ENCODE measurements at places on chromosomes 11 and 22.

- DNase-seq, result no peak
Observed at GRCh38 chr11:17642980-17643379, 76.4 kb upstream of the MYOD1 start.

GRCh38 chr11:121336279-121336937 lies 43.8 kb downstream of the SC5D start:
- DNase-seq, result no peak

- DNase-seq, result no peak
Observed at GRCh38 chr22:27192135-27192829, 534.9 kb downstream of the MIAT start.

DNA sequence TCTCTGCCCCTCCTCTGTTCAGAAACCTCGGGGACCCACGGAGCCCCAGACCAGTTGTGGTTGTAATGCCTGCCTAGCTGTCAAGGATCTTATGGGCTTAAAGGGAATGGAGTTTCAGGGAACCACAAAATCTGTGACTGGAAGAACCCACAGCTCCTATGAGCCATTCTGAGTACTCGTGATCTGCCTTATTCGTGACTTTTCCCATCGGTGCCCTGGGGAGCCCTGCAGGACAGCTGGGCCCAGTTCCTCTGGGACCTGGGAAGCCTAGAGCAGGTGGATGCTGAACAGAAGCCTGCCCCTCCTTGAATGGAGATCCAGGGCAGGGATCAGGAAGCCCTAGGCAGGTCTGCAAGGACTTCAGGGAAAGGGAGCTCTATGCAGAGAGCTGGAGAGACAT lies 42.1 kb upstream of the TTC12 start:
- no peak for DNase-seq

DNA sequence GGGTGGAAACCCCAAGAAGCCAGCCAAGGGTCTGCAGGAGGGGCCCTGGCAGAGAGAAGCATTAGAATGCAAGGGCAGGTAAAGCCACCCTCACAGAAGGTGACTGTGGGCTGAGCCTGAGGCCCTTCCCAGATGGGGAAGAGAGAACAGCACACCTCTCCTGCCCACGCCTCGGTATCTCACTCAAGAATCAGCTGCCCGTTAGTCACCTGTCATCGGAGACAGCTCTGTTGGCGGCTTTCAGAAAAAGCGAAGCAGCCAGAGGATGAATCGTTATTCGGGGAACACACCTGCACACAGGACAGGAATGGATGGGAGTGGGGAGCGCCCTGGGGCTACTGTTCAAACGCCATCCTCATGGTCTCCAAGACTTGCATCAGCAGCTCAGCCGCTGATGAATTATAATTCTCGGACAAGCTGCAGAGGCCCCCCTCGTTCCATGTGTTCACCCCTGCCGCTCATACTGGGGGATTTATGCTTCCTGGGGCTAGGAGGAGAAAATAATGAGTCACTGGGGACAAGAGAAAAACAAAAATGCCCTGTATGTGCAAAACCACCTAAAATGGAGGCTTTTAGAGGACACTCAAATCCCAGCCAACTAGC lies 21.6 kb upstream of the TMA7B start:
- DNase-seq, result no peak

DNA sequence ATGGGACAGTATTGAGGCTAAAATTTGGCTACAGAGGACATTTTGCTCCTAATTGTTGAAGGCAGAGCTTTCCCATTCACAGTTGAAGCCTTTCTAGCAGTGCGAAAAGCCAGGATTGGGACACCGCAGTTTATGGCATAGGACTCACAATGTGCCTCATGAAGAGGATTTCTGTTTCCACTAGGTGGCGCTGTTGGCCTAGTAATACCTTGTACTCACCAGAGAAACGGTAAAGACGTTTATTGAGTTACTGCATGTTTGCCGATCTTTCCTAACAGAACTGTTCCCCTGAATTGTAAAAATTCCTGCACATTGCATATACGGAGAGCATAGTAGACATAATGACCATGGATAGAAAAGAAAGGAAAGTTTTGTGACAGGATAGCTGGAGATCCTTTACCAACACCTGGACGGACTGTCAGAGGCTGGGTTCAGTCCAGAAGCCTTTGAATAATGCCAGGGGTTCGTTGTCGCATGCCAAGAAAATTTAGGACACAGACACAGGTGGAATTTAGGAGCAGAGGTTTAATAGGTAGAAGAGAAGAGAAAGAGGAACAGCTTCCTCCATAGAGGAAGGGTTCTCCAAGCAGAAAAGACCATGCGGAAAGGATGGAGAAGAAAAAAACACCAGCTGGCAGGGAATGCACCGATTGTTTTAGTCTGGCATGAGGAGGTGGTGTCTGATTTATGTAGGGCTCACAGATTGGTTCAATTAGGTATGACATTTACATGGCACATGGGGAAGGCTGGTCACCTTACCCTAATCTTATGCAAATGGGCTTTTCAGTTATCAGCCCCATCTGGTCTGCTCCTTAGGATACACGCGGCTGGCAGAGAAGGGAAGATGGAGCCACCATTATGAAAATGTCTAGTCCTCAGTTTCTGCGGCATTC lies 10.8 kb upstream of the OR51D1 start:
- peak; percentile 55 for DNase-seq

- no peak for DNase-seq
Observed at GRCh38 chr11:17563961-17564686, 17.1 kb downstream of the OTOG start.

GRCh38 chr11:78000193-78000592 lies 5.7 kb upstream of the INTS4 start:
- DNase-seq, result peak; percentile 79

GRCh38 chr11:19679952-19680828 lies 32.4 kb upstream of the NAV2 start:
- peak; percentile 92 for DNase-seq

DNA sequence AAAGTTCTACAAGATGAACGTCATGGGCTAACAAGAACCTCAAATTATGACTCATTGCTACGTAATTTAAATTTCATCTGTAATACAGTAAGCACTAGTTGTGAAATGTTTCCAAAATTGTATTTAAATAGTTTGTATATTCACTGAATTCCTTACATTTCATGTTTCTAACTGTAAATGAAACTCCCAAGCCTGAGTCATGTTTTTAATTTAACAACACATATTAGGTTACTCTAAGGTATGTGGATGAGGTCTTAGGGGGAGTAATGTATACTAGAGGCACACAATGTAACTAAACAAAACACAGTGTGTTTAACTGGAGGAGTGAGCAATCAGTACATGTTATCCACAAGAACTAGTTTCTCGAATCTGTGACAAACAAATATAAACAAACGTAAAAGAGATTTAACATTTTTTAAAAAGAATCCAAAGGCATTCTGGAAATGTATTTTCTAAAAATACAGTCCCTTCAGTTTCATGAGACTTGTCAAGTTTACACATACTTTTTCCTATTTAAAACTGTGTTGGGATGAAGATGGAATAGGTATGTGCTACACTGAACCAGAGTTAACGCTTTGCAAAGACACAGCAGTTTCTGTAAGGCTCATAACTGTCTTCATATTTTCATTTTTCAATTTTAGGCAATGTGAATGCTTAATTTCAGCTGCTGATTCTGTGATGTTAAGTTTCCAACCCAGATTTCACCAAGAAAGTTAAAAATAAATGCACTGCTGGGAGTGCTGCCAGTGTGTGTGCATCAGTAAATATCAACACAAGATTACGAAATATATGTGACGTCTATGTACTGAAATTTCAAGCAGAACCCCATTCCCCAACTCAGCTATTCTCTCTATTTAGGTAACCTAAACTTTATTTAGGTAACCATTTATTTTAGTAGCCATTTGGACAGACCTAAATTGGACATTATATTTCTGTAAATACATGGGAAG lies 52.6 kb downstream of the PITPNB start:
- peak; percentile 48 for DNase-seq

DNA sequence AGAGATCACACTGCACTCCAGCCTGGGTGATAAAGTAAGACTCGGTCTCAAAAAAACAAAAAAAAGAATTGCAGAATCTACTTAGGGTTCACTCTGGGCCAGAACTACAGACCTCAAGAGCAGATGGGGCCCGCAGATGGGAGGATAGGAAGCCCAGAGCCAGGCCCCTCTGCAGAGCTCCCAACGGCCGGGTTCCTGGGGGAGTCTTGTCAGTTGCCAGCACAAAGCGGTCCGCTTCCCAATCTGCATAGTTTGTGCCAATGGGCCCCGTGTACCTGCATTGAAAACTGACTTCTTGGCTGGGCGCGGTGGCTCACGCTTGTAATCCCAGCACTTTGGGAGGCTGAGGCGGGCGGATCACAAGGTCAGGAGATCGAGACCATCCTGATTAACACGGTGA lies 1.7 kb upstream of the CHID1 start:
- no peak for DNase-seq

DNA sequence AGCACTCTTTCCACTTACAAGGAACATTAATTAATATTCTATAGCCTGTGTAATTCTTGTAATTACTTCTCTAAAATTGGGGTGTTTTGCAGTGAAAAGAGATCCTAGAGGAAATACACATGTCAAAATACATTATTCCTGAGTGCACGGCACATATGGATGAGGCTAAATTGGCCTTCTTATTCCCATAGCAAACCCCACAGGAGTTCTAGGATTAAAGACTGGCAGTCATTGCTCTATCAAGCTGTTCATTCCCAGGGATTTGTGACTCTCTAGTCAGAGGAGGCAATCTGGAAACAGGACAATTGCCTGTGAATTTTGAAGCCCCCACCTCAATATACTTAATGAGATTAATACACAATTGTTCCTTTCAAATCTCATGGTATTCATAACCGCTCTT lies 145.9 kb upstream of the OPCML start:
- no peak for DNase-seq

GRCh38 chr11:61961570-61962212 lies 5.7 kb downstream of the FTH1 start:
- DNase-seq, result no peak

DNA sequence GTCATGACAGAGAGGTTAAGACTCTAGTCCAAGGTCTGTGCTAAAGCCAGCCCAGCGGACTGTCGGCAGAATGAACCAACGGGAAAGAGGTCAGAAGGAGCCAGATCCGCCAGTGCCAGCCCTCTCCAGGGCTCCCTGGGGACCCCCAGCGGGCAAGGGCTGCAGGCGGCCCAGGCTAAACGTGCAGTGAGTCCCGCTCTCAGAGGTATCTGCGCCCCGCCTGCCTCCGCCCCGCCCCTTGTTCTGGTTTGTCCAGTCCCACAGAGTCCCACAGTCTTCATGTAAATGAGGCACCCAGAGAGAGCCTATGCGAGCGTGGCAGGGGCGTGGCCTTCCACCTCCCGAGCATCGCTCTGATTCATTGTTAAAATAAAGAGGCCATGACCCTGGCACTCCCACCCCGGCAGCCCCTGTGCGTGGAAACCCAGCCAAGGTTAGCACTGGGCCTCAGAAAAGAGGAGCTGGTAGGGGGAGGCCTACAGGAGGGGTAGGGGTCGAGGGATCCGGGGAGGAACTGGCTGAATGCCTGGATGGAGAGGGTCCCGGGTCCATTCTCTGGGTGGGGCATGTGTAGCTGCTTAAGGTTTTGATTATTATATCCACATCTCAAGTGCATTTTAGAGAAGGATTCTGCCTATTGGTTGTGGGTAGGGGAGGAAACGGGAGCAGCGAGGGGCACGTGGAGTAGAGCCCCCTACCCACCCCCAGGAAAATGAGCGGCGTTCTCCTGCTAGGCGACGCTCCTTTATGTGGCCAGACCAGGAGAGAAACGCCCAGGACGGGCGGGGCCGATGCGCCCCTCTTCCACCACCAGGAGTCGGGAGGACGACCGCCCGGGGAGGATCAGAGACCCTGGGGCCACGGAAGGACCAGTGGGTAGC lies at the start of gene TRIOBP:
TRIOBP (plus strand) TSS at position 392 of the 881 bp plus-strand sequence. CDS start 4,318 bp downstream, outside the sequence.
- DNase-seq, result no peak

GRCh38 chr11:3222941-3223915 lies 4.6 kb upstream of the MRGPRG start:
- DNase-seq, result no peak

GRCh38 chr22:46812034-46812605 lies 49.7 kb downstream of the TBC1D22A start:
- DNase-seq, result no peak

DNA sequence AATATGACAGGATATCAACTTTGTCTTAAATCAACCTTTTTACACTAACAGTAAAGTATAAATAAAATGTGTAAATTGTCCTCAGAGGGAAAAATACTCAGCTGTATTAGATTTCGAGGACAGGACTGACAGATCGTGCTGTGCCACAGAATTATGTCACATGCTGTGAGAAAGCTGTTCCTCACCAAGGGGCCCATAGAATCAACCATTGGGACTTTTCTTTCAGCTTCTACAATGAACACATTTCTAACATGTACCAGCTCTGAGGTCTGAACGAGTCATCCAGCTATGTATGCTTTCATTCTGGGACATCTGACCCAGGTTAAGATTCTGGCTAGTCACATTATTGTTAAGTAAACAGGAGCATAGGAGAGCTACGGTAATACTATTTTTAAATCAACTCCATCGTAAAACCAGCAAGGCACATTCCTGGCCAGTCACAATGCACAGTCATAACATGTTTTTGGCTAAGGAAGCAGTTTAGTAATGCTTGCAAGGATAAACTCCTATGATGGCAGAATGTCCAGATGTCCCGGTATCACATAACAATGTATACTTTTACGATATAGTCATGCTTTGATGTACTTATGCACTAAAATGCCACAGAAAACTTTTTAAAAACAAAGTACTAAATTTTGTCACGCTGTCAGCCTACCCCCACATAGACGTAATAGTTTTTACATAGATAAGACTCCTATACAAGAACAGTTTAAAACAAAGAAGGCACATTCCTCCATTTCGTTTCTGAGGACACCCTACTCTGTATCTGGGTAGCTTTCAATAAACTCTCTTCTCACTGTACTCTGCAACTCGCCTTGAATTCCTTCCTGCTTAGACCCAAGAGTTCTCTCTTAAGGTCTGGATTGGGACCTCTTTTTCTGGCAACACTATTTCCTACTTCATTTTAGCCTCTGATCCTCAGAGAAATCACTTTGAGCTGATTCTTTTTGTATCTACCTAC lies 27.4 kb downstream of the ZNF214 start:
- DNase-seq, result peak; percentile 16

- DNase-seq, result no peak
Observed at GRCh38 chr11:123392431-123392830, 37.6 kb upstream of the GRAMD1B start.

GRCh38 chr11:69244266-69244665 lies 49.7 kb upstream of the MYEOV start:
- DNase-seq, result no peak

DNA sequence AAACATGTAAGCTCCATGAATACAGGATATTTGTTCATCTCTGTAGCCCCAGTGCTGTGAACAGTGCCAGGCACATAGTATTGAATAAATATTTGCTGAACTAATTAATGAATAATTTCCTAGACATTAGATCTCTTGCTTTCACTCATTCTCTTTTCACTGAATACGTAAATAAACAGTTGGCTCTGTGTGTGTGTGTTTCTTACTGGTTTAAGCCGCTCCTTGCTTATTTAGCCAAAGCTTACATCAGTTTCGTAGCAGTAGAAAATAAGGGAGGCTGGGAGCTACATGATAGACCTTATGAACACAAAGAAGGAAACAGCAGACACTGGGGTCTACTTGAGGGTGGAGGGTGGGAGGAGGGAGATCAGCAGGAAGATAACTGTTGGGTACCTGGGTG lies 17.2 kb downstream of the KREMEN1 start:
- no peak for DNase-seq
